ENCODE measurements at places on chromosomes 1 and 21. TPM values are rescaled to one million over a fixed set of nuclear protein-coding genes. Genes with fewer than 3 reads are reported as not detected.

The IL22RA1 gene
- total RNA-seq, result not detected

The CFHR2 gene
- not detected for total RNA-seq

The HPCAL4 gene
- 0.83 TPM for total RNA-seq

The ALG14 gene
- 3.3 TPM for total RNA-seq

The MFAP2 gene
- 1.4 TPM for total RNA-seq

The DCDC2B gene
- total RNA-seq, result not detected

The CD5L gene
- not detected for total RNA-seq

- no peak for DNase-seq
Measured at GRCh38 chr1:24500448-24501048, 2.1 kb upstream of the RCAN3 start.

DNA sequence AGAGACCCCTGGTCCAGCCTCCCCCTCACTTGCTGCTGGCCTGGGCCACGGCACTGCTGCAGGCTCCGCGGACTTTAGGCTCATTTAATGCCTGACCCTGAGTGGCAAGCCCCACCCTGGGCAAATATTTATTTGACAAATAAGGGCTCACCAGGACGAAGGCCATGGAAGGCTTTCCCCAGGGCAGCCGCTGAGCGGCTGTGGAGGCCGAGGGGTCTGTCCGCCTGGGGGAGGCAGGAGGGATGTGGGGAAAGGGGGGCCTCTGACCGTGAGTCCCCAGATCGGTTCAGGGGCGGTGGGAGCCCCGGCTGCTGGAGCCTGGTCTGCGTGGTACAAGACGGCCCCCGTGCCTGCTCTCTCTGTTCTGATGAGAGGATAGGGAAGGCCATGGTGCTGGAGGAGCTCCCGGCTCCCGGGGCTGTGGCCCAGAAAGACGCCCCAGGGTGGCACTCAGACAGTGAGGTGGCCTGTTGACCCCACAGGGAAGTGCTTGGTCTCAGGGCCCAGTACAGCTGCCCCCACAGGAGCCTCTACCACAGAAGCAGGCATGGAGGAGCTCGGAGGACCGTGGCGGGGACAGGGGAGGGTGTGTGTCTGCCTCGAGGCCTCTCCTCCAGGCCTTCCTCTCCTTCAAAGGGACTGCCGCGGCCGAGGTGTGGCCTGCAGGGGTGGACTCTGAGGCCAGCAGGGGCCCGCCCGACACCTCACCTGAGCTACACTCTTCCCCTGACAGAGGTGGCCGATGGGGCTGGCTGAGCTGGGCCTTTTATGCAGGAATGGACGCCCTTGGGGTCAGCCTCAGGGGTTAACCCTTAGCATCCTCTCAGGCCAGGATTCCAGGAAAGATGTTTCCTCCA is 9.1 kb upstream of the C1orf159 start:
- no peak for DNase-seq

DNA sequence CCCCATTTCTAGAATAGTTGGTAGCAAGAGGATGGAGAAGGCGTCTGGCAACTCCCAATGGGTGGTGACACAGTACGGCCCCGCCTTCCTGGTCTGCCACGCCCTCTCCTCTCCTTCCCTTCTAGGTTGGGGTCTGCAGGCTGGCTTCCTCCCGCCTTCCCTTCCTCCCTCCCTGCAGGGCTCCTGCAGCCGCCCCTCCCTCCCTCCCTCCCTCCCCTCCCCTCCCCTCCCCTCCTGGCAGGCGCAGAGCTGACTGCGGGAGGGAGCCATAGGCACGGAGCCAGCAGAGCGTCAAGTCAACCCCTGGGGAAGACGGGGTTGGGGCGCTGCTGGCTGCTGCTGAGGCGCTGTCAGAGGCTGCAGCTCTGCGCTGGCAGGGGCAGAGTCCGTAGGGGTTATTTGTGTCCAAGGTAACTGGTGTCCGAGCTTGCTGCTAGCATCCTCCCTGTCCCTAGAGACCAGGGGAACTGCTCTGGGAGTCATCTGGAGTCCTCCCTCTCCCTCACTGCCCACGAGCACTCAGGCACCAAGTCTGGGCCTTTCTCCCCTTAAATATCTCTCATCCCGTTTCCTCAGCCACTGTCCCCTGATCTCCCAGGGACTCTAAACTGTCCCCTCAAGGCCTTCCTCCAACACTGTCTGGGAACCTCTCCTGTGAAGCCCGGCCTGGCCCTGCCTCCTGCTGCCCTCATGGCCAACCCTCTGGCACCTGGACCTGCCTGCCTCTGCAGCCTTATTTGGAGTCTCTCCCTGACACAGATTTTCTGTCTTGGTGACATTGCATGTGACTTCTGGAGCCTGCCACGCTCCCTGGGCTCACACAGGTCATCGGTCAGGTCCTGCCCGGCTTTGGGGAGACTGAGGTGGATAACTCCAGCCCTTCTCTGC is 57.4 kb upstream of the ACOT11 start:
- DNase-seq, result peak; percentile 10

DNA sequence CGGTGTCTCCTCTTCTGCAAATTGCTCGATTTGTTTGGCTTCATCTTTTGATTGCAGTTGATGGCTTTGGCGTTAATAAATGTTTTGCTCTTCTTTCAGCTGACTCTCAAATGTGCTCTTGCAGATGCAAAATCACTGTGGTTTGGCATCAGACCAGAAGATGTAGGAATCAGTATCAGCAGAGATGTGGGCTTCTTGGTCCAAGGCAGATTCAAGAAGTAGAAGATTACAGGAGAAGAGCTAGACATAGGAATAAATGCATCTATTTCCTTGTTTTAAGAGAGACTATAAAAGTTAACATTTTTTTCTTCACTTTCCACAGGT is 59.8 kb upstream of the BACH1 start:
- no peak for DNase-seq

GRCh38 chr1:21024918-21025317 is 151.8 kb downstream of the EIF4G3 start:
- no peak for DNase-seq

DNA sequence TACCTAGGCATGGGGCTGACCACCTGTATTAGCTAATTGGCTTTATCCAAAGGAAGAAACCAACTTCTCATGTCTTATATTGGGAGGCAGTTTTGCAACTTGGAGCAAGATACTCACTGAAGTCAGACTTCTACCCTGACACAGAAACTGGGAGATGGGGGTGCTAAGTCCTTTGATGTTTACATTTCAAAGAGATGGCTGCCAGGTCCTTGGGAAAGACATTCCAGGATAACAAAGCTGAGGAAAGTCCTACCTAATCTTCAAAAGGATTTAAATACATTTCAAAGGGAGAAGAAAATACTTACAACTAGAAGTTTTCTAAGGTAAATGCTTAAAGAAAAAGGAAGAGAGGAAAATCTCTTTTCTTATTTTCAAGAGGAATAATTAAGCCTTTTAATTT is 62.1 kb downstream of the FH start:
- no peak for DNase-seq

- DNase-seq, result no peak
Measured at GRCh38 chr1:22041505-22041904, 11.0 kb upstream of the CDC42 start.

DNA sequence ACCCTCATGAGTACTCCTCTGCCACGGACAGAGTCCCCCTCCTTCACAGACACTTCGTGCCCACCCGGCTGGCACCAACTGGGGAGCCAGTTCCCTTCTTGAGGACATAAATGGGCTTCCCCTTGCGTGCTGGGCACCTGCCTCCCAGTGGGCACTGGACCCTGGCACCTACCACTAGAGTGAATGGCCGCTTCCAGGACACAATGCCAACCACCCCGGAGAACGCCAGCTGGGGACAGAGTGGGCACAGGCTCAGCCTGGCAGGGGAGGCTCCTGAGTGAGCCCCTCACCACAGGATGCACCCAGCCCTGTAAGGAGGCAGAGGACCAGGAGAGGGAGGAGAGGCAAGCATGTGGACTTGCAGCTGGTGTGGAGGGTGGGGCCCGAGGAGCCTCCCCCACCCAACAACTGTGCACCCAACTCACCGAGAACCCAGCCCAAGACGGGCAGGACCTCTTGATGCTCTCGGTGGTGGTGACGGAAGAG is 1.0 kb downstream of the ENTREP3 start:
- DNase-seq, result no peak

- DNase-seq, result no peak
Measured at GRCh38 chr21:25029580-25029979, 577.7 kb downstream of the MRPL39 start.

GRCh38 chr1:2288311-2288710 is 60.2 kb downstream of the SKI start:
- DNase-seq, result no peak

DNA sequence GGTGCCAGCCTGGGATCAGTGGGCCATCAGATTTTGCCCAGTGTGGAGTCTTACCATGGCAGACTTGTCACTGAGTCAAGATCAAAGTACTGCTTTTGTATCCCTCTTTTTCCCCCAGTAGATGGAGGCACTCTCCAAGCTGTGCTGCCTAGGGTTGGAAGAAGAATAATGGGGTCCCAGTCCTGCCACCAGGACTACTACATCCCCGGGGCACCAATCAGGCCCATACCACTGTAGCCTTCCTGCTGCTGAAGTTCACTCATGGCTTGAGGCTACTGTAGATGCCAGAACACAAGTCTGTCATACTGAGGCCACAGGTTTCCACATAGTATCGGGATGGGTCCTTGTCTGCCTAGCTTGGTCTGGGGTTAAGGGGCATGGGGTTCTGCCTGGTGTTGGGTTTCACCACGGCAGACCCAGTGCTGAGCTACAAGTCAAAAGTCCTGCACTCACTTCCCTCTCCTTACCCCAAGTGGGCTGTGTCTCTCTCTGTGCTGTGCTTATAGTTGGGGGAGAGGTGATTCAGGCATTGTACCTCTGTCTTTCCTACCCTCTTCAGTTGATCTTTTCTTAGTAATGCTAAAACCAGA is 53.4 kb downstream of the PKN2 start:
- DNase-seq, result no peak

DNA sequence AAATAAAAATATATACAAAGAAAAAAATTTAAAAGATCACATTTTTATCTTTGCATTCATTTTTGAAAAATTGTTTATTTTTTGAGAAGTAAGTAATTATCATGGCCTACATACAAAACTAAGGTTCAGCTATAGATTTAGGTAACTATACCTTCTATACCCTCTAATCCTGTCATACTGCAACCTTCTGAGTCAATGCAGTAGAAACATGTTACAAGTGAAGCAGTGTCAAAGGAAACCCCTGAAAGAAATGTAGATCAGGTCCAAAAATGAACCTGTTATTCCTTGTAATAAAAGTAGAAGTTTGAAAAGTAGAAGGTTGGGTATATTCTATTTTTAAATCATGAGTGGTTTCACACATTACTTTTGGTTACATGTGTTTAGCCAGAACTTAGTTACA is 51.3 kb downstream of the PTGS2 start:
- no peak for DNase-seq

- DNase-seq, result no peak
Measured at GRCh38 chr1:221712198-221712684, 29.6 kb downstream of the DUSP10 start.

GRCh38 chr1:99659755-99660210 is 13.9 kb downstream of the PALMD start:
- no peak for DNase-seq

DNA sequence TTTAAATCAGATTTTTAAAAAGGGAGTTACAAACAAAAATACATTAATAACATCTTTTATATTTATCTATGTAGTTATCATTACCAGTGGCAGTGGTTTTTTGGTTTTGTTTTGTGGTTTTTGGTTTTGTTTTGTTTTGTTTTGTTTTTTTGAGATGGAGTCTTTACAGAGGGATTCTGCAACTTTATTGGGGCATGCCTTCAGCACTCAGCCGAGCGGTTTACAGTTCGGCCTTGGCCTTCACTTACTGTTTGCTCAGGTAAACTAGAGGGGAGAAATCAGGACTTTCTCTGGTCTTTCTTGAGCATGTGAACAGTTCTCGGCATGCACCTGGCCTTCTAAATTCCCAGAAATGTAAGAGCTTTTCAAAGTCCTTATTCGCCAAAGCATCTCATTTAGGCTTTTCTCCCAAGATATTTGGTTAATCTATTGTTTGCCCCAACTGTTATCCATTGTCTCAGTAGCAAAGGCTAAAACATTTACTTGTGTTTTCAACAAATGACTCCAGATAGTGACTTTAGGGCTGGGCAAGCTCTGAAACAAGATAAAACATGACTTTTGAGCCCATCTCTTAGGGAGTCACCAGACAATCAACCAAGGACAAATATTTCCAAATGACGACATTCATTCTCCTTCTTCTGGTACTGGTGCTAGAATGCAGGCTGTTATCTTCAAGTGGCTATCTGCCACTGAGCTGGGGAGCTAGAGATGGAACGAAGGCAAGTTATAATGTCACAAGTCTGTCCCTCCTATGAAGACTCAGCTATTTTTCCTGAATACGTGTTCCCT is 48.4 kb upstream of the ADORA3 start:
- no peak for DNase-seq

DNA sequence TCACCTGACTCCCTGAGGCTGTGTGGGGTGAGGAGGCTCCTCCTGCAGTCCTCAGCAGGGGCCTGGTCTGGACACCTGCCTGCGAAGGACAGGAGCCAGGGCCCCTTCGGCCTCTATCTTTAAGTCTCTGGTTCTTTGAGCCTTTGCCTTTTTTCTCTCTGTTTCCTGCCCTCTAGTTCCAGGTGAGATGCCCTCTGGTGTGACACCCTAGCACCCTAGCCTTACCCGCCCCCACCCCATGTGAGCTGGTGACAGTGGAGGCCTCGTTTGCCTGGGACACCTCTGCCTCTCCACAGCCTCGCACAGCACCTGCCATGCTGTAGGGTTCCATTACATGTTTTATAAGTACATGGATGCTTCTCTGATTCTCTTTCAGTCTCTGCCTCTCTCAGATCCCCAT is 47.3 kb downstream of the DDX20 start:
- no peak for DNase-seq

DNA sequence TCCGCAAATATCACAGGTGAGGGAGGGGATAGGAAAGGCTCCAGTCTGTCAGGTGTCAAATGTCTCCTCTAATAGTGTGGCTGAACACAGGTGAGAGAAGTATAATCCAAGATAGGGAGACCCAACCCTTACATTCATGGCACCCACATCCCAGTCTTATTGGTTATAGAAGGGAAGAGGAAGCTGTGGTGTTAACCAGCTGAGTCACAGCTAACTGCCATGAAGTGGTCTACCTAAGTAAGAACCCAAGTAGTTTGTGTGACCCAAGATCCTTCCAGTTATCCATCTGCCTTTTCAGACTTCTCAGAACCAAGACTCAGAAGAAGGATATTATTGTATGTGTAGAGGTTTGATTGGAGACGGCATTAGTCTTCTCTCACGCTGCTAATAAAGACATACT is 37.1 kb downstream of the DDAH1 start:
- no peak for DNase-seq

DNA sequence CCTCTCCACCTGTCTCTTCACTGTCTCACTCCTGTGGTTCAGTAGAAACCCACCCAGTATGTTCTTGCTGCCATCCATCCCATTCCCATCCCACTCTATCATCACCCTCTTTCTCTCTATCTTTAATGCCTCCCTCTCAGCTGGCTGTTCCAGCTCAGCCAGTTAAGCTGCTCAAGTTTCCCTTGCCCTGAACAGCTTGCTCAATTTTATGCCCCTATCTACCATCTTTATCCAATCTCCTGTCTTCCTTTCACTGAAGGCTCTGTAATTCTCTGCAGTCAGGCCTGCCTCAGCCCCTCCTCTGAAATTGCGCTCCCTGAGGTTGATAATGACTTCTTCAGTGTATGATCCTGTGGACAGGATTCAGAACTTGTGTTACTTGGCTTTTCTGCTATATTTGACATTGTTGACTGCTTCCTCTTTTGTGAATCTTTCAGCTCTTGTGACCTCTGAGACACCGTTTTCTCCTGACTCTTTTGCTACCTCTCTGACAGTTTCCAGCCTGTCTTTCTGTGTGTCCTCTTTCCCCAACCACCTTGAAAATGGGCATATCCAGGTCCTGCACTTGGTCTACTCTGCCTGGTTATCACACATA is 13.9 kb upstream of the BCAR3 start:
- DNase-seq, result no peak

GRCh38 chr1:165570078-165570477 is 26.3 kb downstream of the LRRC52 start:
- DNase-seq, result no peak

Measured in thyroid gland (tissue), 4 donors.